ENCODE measurements at places on chromosomes 2 and 18.

GRCh38 chr2:98465456-98466226 lies 21.0 kb downstream of the INPP4A start:
- peak; percentile 94 for DNase-seq

- no peak for DNase-seq
Measured at GRCh38 chr18:61908661-61909060, 15.9 kb upstream of the RNF152 start.

DNA sequence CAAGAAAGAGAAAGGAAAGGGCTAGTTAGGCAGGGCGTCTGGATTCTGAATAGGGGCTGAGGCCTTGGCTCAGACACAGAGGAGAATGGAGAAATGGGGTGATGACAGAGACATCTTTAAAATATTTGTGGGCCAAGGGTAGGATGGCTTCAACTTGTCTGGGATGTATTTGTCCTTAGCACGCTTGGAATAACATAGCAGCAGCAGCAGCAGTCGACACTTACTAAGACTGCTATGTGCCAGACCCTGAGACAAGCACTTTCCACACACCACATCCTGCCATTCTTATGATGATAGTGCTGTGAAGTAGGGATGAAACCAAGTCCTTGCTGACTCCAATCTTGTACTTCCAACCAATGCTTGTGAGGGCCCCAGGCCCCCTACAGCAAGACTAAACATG lies 2.6 kb downstream of the IL1RL1 start:
- DNase-seq = no peak

DNA sequence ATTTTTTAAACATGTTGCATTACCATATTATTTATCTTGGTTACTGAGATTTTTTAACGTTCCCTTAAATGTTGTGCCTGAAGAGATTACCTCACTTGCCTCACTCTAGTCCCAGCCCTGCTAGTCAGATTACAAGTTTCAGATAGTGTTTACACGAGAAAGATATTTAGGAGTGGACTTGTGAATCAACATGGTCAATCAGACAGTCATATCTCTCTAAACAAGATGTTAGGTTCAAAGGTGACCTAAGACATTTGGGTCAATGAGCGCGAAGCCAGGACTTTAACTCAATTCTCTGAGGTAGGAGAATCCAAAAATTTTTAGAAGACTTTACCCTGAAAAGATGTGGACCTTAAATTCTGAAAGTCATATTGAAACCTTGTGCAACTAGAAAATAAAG lies 14.8 kb upstream of the CALCRL start:
- DNase-seq = no peak

- no peak for DNase-seq
Measured at GRCh38 chr2:149006883-149007543, 31.5 kb upstream of the LYPD6B start.

GRCh38 chr2:64168756-64169155 lies 24.5 kb upstream of the PELI1 start:
- no peak for DNase-seq

DNA sequence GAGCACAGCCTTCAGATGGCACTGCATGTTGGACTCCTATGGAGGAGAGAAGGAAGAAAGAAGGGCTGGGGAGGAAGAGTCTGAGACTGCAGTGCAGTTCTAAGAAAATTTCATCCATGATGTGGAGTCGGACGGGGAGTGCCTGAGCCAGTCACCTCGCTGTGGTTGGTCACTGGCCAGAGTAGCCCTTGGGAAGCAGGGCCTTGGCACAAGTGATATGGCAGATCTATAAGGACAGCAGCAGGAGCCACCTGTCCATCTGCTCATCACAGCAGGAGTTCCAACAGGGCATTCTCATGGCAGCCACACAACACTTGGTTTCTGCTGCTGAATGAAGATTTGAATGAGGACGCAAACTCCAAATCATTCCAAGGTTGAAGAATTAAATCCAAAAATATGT lies 314.8 kb downstream of the CYP26B1 start:
- no peak for DNase-seq

DNA sequence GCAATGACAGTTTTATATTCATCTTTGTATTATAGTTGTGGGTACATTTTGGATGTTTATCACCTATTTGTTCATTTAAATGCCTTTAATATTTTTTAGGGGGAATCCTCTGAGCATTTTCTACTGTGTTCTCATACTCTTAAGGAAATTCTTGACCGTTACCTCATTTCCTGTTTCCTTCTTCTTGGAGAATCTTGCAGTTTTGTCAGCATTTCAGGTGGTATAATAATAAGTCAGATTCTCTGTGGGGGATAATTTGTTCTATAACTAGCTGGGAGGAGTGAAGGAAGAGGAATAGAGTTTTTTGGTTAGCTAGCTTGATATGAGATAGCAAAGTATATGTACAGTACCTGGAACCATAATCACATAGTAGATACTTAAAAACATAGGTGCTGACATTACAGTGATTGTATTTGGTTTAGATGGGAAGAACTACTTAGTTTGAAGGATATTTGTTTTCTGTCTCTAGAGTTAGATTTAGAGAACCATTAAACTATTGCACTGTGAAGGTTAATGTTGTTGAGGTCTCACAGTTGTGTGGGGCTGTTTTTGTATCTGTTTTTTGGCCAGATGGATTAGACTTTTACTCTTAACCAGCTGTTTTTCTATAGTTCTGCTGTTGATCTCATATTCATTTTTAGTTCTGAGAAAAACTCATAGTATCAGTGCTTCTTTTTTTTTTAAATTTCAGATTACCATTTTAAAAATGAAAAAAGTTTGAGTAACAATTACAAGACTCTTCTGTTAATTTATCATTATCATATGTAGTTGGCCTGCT lies 14.2 kb downstream of the MTX2 start:
- DNase-seq = no peak

DNA sequence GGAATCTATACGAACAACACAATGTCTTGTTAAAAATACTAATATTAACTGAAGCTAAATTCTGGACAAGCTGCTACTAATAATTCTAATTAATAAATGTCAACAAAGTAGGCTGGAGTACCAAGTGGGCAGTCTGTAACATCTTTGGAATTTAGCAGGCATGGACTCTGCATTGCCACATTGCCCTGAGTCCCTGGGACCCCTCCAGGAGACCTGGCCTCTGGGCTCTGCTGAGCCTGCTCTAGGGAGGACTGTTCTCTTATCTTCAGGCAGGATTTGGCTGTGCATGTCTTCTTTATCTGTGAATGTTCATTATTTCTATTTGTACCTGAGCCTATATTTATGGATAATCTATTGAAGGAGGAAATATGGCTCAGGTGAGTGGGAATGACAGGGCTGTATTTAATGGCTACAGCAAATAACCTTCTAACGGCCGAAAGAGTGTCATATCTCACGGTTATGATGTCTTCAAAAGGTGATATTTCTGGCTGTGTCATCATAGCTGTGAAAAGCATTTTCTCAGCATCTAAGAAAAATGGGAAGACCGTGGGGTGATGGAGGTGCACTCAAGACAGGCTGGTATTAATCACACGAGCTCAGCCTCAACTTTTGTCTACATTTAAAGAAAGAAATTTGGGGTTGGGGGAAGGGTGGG lies 28.6 kb upstream of the SETBP1 start:
- DNase-seq = no peak

DNA sequence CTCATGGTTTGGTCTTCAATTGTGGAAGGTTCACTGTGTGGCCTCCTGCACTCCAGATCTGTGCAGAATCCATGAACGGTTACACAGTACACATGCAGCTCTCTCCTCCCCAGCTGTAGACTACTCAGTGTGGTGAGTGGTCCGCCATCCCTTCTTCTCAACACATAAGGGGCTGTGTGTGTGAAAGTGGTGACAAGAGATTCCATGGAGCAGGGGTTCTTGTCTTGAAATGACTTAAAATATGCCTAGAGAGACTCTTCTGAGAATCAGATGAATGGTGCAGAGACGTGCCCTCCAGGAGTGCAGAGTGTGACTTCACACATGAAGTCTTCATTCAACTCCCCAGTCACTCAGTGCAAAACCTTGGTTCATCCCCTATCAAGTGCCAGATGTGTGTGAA lies 151.0 kb upstream of the COPS8 start:
- DNase-seq = no peak

GRCh38 chr2:223929571-223930102 lies 15.5 kb downstream of the WDFY1 start:
- DNase-seq = peak; percentile 37

- no peak for DNase-seq
Measured at GRCh38 chr18:37516361-37516853, 49.2 kb downstream of the CELF4 start.

DNA sequence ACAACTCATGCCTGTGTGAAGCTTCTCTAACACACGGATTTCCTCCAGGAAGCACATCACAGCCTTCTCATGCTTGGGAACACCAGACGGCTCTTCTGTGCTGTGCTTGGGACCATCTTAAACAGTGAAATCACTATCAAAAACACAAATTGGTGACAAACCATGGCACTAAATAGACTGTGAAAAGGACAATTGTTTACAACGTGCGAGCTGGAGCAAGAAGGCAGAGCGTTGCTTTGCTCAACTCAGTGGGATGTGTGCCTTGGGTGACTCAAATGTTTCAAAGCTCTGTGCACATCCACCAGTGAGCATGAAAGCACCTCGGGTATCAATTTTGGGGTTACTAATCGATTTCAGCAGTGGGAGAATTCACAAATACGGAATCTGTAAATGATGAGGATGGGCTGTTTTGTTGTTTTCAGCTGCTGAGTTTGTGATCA lies 182.4 kb upstream of the ARL4C start:
- DNase-seq = no peak

DNA sequence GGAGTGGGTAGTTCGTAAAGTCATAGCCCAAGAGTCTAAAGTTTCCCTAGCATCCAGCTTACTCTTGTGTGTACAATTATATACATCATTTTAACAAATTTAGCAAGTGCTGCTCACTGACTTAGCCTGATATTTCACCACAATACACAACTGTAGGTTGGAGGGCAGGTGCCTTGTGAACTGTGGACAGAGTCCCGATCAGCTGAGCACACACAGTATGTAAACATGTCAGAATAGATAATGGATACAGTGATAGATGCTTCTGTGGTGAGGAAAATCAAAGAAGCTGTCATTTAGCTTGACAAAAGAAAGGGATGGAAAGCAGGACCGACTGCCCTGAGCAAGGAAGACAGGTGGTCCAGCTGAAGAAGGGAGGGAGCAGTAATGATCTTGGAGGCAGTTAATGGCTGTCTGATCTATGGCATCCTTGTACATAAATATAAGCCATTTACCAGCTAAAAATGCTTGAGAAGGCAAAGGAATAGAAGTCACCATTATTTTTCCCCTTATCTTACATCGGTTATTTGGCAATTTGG lies 372.8 kb upstream of the UBE2E3 start:
- DNase-seq = no peak

DNA sequence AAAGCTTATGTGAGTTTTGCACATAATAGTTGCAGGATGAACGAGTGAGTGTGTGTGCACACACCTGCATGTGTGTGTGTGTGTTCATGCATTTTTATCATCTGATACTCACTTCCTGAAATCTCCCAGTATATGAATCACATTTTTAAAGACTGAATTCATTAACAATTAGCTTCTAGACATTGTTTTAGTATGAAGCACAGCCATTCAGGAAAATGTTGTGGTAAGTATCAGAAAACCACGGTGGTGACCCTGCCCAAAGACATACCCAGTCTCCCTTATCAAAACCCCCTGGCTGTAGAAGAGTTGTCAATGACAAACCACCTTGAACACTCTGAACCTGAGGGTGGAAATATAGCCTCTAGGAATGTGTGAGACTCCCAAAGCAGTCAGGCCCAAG lies 220.8 kb downstream of the ALK start:
- DNase-seq = no peak

- no peak for DNase-seq
Measured at GRCh38 chr18:48641981-48642380, 103.2 kb downstream of the CTIF start.

DNA sequence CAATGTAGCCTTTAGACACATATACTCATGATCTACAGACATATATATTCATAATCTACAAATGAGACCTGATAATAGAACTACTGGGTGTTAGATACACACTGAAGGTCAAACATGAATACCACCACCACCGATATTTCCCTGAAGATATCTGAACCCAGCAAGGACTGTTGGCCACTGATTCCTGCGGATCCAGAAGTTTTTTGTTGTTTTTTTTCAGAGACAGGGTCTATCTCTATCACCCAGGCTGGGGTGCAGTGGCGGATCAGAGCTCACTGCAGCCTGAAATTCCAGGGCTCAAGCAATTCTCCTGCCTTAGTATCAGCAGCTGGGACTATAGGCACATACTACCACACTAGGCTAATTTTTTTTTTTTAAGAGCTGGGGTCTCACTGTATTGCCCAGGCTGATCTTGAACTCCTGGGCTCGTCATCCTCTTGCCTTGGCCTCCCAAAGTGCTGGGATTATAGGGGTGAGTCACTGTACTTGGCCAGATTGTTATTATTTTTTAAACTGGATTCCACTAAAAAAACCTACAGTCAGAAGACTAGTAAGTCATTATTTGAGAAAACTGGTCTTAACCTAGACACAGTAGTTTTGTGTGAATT lies 1.8 kb downstream of the METTL5 start:
- no peak for DNase-seq

DNA sequence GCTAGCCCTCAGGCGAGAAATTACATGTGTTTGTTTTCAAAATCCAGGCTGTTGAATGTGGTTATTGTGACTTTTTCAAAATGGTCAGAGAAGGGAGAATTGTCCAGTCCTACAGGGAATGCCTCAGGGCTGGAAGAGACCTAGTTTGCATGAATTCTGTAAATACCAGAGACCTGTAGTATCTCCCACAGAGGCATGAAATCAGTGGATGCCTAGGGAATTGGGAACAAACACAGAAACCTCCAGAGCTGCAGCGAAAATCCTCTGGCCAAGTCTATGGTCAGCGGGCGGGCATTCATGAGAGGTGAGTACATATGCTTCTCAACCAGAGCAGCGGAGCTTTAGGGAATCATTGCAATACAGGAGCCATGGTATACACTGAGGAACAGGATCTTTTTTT lies 1596.5 kb upstream of the NXPH2 start:
- DNase-seq = no peak

DNA sequence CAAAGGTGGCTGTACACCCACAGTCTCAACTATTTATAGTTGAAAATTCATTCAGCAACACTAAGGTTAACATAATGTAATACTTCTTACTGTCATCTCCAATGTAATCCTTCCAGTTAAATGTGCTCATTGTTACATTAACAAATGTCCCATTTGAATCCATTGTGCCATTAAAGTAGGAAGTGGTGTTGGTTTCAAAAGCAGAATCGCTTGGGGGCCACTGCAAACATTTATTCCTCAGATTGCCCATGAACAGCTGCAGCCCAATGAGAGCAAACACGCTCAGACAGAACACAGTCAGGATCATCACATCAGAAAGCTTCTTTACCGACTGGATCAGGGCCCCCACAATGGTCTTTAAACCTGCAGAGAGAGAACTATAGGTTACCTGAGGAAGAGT lies 41.4 kb downstream of the SCN3A start:
- DNase-seq = no peak

- peak; percentile 60 for DNase-seq
Measured at GRCh38 chr2:36965751-36966369, 476 bp downstream of the STRN start.

- no peak for DNase-seq
Measured at GRCh38 chr18:74356959-74357358, 41.3 kb downstream of the C18orf63 start.

DNA sequence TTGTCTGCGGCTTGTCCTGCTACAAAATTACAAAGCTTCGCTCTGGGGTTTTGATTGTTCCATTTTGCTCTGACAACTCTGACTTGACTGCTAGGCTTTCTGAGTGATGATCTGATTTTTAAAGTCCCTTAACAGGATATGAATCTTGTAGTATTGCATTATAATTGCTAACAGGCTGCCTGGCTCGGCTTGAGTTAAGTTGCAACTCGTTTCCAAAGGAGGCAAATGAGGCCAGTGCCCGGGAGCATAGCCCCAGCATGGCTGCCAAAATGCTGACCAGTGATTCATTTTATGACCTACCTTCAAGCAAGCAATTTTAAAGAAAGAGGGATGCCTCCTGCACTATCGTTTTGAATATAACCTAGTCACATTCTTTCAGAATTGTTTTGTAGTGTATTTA lies 135.4 kb downstream of the COL6A3 start:
- no peak for DNase-seq

Data from CD4-positive, alpha-beta T cell treated with Interleukin-17A for 4 hours (primary cell).